Tibial artery (tissue), 4 donors: ENCODE measurements at places on chromosomes 7 and 10.

GRCh38 chr7:45711161-45711490, 137.0 kb downstream of the ADCY1 start:
- no peak for DNase-seq

- peak; percentile 76 for DNase-seq
These were observed 527 bp downstream of the AKR1B1 start for GRCh38 chr7:134458341-134458805.

GRCh38 chr10:80064120-80064886, 14.2 kb upstream of the TMEM254 start:
- no peak for DNase-seq

GRCh38 chr10:36662571-36662970, 462.8 kb upstream of the ANKRD30A start:
- DNase-seq = no peak

GRCh38 chr7:108488768-108489538, 32.7 kb upstream of the NRCAM start:
- no peak for DNase-seq
